ENCODE measurements at places on chromosomes 12 and 14.
A peak's percentile ranks its signal among the peaks of the same experiment; 100 is the strongest.

DNA sequence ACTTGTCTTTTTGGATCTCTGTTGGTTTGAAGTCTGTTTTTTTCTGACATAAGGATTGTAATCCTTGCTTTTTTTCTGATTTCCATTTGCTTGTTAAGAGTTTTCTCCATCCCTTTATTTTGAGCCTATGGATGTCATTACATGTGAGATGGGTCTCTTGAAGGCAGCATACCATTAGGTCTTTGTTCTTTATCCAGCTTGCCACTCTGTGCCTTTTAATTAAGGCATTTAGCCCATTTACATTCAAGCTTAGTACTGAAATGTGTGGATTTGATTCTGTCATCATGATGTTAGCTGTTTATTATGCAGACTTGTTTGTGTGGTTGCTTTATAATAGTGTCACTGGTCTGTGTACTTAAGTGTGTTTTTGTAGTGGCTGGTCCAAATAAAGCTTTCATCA lies 100.0 kb downstream of the CCDC91 start:
- no peak for DNase-seq

DNA sequence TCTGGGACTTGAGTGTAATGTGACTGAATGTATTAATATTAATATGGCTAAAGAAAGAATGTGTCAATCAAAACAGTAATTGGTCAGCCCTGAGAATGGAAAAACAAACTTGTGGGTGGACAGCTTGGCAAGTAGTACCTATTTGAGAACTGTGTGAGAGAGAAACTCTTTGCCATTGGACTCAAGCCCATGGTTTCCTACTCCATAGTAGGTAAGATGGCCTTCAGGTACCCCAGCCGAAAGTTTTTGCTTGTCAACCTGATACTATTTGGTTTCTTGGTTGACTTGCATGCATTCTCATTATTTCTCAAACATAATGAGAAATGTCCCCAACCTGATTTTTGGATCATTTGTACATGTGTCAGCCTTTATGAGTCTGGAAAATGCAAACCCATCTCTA lies 391.1 kb downstream of the MDGA2 start:
- DNase-seq, result no peak

- DNase-seq, result no peak
Observed at GRCh38 chr12:97323154-97323553, 139.4 kb upstream of the RMST start.

- DNase-seq, result no peak
Observed at GRCh38 chr14:29941401-29941800, 13.8 kb upstream of the PRKD1 start.

DNA sequence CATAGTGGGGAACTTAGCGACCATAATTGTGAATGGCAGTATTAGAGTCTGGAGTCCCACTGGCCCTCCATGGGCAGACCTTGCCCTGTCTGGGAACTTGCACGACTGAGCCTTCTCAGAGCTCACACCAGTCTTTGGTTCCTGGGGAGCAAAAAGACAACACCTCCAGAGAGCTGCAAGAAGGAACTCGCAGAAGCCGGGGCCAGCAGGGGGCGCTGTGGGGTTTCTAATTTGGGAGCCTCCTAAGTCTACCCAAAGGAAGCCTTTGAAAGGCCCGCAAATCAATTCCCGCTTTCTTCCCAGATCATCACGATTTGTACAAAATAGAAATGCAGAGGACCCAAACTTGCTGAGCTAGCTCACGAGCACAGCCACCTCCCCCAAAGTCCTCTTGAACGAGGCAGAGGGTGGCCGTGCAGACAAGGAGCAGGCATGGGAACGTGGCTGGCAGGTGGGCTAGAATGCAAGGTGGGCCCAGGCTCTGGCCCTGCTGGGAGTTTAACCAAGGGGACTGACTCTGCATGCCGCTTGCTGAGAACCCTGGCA lies 46.3 kb upstream of the FBXO21 start:
- peak; percentile 64 for DNase-seq

DNA sequence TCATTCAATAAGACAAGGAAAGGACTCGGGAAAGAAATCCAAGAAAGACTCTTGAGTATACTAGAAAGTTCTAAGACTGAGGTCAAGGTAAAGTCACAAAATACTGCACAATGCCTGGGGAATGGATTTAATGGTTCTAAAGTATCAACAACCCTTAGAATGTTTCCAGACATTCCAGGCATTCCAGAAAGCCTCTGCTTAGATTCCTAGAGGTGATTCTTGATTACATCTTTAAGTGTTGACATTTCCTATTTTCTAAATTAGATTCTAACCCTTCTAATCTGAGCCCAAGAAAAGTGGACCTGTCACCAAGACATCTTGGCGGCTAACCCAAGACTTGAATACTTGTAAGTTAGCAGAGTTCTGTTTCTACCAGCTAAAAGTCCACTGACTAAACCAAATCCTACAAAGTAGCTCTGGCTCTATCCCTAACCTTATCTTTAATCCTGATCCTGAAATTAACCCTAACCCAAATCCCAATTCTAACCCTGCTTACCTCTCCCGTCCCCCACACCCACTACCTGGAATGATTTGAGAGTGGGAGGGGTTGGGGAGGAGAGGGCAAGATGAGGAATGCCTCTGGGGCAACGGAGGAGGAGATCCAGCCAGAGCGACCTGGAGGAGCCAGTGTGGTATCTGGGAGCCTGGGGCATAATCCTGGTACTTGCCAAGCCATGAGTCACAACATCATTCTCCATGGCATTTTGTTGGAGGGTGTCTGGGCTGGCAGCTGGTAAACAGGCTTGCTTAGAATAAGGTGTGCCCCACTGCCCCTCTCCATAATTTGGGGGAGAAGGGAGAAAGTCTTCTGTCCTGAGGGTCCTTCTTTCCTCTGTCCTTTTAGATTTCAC lies 93.4 kb upstream of the HOXC13 start:
- DNase-seq, result no peak

- peak; percentile 24 for DNase-seq
Observed at GRCh38 chr14:53109105-53110041, 43.8 kb downstream of the DDHD1 start.

DNA sequence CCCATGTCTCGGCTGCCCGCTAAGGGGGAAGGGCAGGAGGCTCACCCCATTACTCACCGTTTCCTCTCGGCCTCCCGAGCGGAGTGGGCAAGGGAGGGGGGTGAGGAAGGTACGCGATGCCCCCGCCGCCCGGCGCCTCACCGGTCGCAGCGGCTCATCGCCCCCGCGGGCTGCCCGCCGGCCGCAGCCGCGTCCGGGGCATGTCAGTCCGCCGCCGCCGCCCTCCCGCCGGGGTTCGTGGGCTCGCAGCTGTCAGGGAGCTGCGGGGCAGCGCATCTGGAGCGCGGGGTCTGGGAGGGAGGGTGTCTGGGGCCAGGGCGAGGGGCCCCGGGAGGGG lies 461 bp downstream of the SLC8A3 start:
- no peak for DNase-seq

- DNase-seq, result no peak
Observed at GRCh38 chr12:5305886-5306545, 125.9 kb upstream of the NTF3 start.

DNA sequence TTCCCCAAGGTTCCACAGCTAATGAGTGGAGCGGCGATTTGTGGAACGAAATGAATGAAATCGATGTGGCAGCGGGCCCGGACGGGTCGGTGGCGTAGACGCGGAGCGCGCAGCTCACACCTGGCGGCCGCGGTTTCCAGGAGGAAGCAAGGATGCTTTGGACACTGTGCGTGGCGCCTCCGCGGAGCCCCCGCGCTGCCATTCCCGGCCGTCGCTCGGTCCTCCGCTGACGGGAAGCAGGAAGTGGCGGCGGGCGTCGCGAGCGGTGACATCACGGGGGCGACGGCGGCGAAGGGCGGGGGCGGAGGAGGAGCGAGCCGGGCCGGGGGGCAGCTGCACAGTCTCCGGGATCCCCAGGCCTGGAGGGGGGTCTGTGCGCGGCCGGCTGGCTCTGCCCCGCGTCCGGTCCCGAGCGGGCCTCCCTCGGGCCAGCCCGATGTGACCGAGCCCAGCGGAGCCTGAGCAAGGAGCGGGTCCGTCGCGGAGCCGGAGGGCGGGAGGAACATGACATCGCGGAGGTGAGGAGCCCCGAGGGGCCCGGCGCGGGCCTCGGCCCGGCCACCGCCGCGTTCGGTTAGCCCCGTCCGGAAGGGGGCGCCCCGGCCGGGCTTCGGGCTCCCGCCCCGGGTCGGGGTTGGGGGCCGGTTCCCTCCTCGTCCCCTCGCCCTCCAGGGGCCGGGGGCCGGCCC lies at the start of gene PTPN11:
Gene PTPN11, plus strand, starts transcription at position 340 of the 689 bp plus-strand sequence. Its CDS starts 165 bp downstream, at position 505.
- DNase-seq, result peak; percentile 89
